Spleen (tissue), 13 donors: ENCODE measurements at places on chromosomes 6 and 20. TPM values are rescaled to one million over a fixed set of nuclear protein-coding genes. Genes with fewer than 3 reads are reported as not detected.

RRBP1 gene
- polyA plus RNA-seq = 17.0 TPM

MTCH1 gene
- polyA plus RNA-seq = 144 TPM

DNA sequence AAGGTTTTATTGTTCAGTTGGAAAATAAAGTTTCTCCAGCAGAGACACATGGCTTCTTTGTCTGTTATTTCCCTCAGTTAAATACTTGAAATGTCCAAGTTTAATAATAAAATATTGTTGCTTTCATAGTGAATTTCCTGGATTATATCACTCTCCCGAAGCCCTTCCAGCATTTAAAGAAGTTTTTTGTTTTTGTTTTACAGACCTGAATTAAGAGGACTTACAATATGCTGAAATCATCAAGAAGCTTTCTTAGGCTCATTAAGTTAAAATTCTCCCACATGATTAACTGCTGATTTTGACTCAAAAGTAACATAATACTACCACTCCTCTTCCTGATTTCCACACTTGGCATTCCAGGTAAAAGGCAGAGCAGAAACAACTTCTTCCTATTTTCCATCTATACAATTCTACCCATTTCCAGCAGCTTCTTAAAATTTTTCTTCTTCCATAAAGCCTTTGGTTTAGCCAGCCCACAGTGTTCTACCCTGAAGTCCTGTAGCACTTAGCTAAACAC is 35.8 kb downstream of the PDSS2 start:
- no peak overlapping the region for H3K27ac ChIP-seq
- H3K4me1 ChIP-seq = no peaks in the 10 kb centered on the region
- H3K36me3 ChIP-seq = peaks cover 16% of the 10 kb centered on the region
- no peaks in the 10 kb centered on the region for H3K27me3 ChIP-seq

DNA sequence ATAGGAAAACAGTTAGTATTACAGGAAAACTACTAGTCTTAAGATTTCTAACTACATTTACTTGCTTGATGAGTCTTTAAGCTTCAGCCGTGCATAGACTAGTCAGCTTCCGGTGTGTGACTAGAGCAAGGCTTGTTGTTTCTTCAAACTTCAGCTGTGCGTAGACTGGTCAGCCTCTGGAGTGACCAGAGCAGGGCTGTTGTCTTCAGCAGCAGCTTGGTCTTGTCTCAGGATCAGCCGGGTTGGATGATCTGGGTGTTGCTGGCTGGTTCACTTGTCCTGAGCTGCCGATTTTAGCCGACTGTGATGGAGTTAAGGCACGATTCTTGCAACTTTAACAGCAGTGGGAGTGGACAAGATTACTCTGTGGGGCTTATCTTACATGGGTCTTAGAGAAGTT is 44.7 kb downstream of the HLA-C start:
- H3K4me1 ChIP-seq = no peaks in the 10 kb centered on the region
- no peak overlapping the region for H3K27ac ChIP-seq
- H3K4me3 ChIP-seq = no peak overlapping the region
- no peaks in the 10 kb centered on the region for H3K27me3 ChIP-seq

DNA sequence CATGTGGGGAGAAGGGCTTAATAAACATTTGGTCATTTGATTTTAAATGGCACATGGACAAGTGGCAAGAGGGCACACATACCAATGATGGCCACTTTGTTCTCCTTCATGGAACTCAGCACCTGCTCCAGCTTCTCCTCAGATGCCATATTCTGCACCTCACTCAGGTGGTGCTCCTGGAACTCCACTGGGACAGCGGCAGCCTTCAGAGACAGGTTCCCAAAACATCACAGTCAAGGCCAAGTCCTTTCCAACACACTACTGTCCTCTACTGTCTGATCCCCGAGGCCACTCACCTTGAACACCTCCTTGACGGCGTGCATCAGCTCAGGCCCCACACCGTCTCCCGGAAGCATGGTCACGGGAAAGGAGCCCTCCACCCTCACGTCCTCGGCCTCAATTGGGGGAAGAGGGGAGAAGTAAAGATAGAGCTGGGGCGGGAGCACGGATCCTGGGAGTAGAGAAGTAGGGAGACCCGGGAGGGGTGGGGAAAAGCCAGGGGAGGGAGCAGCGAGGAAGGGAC is 591 bp downstream of the IDH3B start:
- H3K27ac ChIP-seq = peak overlapping the region; percentile 95
- H3K4me1 ChIP-seq = peaks cover 22% of the 10 kb centered on the region
- peak overlapping the region; percentile 88 for H3K4me3 ChIP-seq
- no peak for DNase-seq

DNA sequence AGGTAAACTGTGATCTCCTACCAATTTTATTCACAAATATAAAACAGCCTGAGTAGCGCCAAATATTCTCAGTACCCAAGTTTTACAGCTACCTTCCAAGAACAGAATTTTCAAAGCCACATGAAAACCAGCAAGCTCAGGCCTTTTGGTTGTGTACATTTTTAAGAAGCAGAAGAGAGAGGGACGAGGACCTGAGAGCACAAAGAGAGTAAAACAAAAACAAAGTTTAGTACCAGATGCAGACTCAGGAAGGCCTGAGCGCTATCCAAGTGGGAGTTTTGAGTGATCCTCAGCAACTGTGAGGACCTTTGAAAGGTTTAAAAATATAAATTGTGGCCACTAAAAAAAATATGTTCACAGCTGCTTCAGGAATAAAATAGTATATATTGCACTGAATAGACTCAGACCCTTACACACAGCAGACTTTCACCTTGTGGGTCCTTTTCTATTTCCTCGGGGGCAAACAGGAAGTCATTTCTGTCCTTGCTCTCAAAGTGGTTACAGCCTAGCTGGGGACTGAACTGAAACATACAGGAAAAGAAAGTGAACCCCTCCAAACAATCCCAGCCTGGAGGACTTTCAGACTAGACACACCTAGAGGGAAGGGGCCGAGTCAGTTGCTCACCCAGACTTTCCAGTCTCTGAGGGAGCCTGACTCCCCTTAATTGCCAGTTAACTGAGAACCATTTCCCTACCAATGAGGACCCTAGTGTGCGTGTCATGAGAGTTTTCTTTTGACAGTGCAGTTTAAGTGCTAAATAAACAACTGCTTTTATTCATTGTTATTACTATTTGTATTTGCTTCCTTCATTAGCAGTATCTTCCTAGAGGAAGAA is 48.5 kb upstream of the NT5E start:
- H3K27ac ChIP-seq = peak overlapping the region; percentile 64
- H3K4me3 ChIP-seq = no peak overlapping the region
- H3K36me3 ChIP-seq = no peaks in the 10 kb centered on the region
- no peaks in the 10 kb centered on the region for H3K27me3 ChIP-seq
- no peak for DNase-seq
- no peaks in the 10 kb centered on the region for H3K4me1 ChIP-seq

RIPOR2 gene
- 40.6 TPM for polyA plus RNA-seq

DNA sequence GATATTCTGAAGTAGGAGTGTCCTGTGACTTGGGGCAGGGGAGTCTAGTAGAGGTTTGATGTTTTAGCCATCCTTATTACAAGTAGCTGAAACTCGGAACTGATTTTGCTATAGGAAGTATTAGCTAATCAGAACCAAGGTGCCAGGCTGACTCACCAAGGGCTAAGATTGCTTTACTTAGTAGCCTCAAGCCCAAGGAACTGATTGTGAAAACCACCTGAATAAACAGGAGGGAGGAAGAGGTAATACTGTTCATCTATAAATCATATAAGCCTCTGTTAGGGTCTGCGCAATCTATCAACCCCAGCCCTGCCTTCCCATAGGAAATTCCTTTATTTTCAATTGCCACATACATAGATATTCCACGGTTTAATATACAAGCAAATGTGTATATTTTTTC is 54.4 kb downstream of the GNAS start:
- no peaks in the 10 kb centered on the region for H3K27me3 ChIP-seq
- H3K4me1 ChIP-seq = peaks cover 71% of the 10 kb centered on the region
- no peak for DNase-seq
- H3K27ac ChIP-seq = peak overlapping the region; percentile 85
- peaks cover 60% of the 10 kb centered on the region for H3K36me3 ChIP-seq
- peak overlapping the region; percentile 14 for H3K4me3 ChIP-seq

HCRTR2 gene
- polyA plus RNA-seq = not detected

DNA sequence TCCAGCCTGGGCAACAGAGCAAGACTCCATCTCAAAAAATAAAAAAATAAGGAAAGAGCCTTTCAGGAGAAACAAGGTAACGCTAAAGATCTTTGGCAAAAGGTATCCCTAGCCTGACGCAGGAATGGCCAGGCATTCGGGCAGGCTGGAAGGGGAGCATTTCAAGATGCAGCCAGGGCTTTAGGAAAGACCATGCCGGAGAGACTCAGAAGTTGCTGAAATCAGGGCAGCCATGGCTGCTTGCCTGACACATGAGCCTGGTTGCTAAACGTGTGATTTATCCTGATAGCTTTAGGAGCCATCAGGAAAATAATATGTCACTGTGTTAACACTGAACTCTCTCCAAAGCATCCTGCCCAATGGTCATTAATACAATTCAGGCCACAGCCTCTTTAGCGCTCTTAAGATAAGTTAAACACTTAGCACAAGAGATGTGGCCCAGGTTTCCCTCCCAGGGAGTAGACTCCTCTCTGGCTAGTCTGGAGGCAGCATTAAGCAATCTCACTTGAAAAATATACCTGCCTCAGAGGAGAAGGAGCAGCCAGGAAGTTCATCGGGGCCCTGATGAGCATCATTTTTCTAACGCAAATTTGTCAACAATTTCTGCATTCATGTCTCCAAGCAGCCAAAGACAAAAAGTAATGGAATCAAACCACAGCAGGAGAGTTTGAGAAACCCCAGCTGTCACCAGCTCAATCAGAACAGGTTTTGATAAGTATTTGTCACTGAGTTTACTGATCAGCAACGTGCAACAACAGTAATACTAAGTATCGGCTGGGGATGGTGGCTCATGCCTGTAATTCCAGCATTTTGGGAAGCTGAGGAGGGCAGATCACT is 200.0 kb downstream of the ZMYND8 start:
- no peaks in the 10 kb centered on the region for H3K4me1 ChIP-seq
- H3K36me3 ChIP-seq = no peaks in the 10 kb centered on the region
- DNase-seq = no peak

PRPH2 gene
- 0.27 TPM for polyA plus RNA-seq

DNA sequence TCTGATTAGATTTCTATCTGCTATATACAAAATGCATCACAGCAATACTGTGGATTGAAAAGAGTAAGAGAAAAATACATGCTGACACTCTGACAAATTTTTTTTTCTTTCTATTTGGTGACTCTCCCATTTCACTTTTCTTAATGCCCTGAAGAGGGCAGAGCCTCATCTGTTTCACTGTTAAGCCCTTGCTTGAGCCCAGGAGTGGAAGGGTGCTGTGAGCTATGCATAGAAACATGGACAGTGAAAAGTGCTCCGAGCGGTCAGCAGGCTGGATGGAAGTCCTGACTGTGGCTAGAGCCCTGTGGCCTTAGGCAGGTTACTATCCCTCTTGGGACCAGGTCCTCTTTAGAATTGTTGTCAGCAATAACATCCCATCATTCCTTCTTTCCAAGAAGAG is 17.4 kb upstream of the CSE1L start:
- no peak for DNase-seq
- H3K27ac ChIP-seq = no peak overlapping the region
- peaks cover 100% of the 10 kb centered on the region for H3K36me3 ChIP-seq
- no peaks in the 10 kb centered on the region for H3K4me1 ChIP-seq
- no peaks in the 10 kb centered on the region for H3K27me3 ChIP-seq

DNA sequence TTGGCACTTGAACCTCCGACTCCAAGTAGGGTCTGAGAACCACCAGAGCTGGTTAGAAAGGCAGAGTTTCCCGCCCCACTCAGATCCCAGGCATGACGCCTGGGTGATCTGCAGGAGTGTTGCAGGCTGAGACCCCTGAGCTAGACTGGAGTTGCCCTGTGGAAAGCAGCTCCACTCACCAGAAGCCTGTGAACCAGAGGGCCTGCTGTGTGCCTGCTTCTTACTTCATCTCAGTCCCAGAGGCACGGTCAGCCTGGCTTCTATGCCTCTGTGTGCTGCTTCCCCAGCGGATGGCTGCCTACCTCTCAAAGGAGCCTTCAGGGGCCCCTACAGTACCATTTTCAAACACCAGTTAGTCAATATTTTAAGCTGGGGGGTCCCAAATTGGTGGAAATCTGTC is 15.6 kb upstream of the CCN6 start:
- no peak overlapping the region for H3K27ac ChIP-seq
- H3K27me3 ChIP-seq = no peaks in the 10 kb centered on the region
- no peak for DNase-seq
- no peak overlapping the region for H3K4me3 ChIP-seq

ROS1 gene
- not detected for polyA plus RNA-seq

DNA sequence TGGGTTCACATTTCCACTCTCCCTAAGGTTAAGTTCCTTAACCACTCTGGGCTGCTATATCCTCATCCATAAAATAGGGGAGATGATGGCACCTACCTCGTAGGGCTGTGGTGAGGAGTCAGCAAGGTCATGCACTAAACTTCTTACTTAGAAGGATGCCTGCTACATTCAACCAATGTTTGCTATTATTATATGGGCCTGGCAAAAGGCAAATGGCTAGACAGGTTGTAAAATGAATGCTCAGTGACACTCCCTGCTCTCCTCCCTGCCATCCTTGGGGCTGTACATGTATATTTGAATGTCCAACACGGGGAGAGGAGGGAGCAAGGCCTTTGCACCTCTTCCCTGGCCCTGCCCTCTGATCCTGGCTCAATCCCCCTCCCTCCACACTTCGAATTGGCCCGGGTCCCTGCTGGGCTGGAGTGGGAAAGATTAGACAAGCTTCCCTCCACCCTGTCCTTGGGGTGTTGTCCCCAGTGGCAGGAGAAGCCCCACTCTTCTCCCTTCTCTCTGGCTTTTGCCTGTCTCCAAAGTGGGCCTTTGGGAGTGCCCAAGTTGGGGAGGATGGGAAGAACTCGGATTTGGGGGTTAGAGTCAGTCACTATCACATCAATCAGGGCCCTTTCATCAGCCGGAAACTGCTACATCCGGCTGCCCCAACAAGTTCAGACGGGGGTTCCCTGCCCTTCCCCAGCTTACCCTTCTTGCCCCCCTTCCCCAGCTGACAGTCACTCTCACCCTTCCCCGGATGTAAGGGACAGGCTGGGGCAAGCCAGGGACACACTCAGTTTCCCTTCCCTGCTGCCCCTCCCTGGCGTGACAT is 36.3 kb upstream of the VEGFA start:
- DNase-seq = peak; percentile 57
- H3K27me3 ChIP-seq = no peaks in the 10 kb centered on the region
- H3K4me1 ChIP-seq = no peaks in the 10 kb centered on the region
- H3K36me3 ChIP-seq = no peaks in the 10 kb centered on the region
- H3K4me3 ChIP-seq = no peak overlapping the region

PI16 gene
- polyA plus RNA-seq = 7.3 TPM

- DNase-seq = no peak
- H3K27me3 ChIP-seq = no peaks in the 10 kb centered on the region
- H3K36me3 ChIP-seq = no peaks in the 10 kb centered on the region
- H3K27ac ChIP-seq = no peak overlapping the region
- H3K4me1 ChIP-seq = no peaks in the 10 kb centered on the region
These were observed 23.8 kb downstream of the CYB5R4 start for GRCh38 chr6:83883240-83883639.

- DNase-seq = no peak
- H3K4me3 ChIP-seq = no peak overlapping the region
- H3K36me3 ChIP-seq = no peaks in the 10 kb centered on the region
These were observed 822.6 kb downstream of the TBC1D32 start for GRCh38 chr6:120511712-120512111.
